ENCODE measurements at places on chromosomes 5 and 9.

DNA sequence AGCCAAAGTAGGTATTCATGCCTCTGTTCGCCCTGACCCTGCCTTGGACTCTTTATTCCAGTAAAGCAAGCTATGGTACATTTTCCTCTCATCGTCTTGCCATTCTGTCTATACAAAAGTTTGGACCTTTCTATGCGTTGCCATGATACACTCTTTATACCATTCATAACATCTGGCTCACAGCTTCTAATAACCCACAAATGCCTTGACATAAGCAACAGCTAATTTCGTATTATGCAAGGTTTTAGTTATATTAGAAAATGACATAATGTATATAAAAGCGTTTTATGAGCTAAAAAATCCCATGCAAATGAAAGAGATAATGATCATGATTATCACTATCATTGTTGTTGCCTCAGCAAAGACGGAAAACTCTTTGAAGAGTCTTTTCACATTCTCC lies 265.7 kb downstream of the TMEM167A start:
- DNase-seq, result no peak

DNA sequence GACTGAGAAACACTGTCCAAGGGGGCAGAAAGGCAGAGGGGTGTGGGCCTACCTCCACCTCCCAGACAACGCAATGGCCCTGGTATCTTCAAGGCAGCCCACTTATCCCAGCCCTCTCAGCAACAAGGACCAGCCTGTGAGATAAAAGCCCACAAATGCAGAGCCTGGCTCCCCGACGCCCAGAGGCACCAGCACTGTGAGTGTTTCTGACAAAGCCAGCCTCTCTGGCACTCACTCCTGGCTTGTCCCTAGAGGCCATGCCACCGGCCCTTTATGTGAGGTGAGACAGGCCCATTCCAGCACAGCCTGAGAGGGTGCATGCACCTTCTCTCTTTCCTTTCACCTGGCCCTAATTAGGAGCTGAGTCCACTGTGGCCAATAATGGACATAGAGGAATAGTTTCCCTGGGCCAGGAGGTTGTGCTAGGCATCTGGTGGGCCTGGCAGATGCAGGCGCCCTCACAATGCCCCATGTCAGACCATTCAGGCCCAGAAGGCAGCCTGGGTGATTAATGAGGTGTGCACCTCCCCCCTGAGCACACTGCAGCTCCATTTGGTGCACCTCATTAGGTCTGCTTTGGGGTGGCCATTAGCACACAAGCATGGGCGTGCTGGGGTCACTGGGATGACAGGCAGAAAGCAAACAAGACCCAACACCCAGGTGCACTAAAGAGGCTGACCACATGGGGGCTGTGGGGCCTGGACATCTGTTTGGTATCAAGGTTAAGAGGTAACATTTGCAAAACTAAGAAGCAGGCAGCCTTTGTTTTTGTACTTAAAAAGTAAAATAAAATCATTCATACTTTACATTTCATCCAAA lies 176.0 kb downstream of the MED10 start:
- no peak for DNase-seq

DNA sequence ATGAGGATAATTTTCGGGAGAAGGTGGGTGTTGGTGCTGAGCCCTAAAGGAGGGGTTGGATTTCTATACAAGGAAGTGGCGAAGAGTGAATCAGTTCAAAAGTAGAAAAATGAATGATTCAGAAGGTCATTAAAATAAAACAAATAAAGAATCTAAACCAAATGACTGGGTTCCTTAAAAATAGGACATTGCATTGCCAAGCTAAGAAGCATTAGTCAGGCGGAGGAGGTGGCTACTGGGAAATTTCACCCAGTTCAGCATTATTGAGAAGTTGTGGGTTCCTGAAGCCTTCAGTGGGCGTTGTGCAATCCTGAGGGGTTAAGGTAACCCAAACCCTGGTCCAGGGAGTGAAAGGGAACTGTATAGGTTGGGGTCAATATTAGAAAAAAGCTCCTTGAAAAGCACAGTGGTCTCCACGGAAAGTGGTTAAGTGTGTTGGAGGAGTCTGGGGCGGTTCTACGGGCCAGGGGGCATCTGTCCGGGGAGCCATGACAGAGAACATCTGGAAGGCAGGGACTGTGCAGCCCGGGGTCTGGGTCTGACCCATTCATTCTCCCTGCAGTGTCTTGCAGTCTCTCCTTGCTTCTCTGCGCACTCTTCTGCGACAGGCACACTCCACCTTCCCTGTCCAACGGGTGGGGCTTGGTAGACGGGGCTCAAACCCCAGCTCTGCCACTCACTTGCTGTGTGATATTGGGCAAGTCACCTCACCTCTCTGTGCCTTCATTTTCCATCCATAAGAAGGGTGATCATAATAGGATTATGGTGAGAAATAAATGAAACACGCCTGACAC lies 27.6 kb upstream of the DUSP1 start:
- no peak for DNase-seq

DNA sequence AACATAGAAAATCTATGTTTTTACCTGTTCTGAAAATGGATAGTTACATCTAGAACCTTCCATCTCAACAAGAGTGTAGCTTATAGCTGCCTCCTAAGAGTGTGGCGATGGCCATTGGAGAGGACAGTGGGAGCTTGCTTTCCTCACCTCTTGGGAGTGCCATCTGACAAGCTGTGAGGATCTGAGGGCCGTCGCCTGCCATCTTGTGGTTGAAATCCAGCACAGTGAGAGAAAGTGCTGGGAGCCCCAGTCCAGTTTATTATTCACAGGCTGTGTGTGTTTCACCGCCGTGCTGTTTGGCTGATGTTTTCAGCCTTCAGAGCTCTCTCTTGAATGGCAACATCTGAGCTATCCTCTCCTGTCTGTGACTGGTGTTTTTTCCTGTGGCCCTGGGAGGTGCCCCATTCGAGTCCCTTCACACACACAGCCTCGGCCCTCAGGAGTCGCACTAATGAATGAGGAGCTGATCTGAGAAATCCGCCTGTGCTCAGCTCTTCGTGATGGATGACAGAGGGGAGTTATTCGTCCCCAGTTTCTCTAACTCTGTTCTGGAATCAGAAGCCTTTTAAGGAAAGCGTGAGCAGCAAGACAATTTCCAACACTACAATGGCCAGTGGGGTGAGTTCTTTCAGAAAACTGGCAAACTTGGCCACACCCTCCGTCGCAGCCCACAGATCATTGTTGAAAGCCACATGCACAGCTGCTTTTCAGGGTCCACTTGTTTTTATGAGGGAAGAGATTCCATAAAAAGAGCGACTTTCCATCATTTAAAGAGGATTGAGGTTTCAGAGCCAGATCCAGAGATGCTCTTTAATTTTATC lies 170.3 kb downstream of the PDZD2 start:
- peak; percentile 28 for DNase-seq

DNA sequence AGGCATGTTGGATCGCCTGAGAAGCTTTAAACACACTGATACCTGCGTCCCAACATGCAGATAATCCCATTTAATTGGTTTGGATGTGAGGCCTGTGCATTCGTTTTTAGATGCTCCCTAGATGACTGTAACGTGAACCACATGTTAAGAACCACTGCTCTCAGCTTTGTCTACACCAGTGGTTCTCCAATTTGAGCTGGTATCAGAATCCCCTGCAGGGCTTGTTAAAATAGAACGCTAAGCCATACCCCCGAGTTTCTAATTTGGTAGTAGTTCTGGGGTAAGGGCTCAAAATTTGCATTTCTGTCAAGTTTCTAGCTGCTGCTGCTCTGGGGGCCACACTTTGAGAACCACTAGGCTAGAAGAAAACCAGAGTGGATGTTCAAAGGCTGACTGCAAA lies 74.7 kb downstream of the S1PR3 start:
- DNase-seq, result no peak

- DNase-seq, result no peak
Observed at GRCh38 chr9:87342743-87343142, 154.9 kb upstream of the DAPK1 start.

- DNase-seq, result no peak
Observed at GRCh38 chr9:18396102-18396728, 77.7 kb upstream of the ADAMTSL1 start.

- no peak for DNase-seq
Observed at GRCh38 chr5:131649161-131649560, 14.1 kb upstream of the RAPGEF6 start.

GRCh38 chr5:60447488-60447920 lies 252.5 kb downstream of the DEPDC1B start:
- no peak for DNase-seq

DNA sequence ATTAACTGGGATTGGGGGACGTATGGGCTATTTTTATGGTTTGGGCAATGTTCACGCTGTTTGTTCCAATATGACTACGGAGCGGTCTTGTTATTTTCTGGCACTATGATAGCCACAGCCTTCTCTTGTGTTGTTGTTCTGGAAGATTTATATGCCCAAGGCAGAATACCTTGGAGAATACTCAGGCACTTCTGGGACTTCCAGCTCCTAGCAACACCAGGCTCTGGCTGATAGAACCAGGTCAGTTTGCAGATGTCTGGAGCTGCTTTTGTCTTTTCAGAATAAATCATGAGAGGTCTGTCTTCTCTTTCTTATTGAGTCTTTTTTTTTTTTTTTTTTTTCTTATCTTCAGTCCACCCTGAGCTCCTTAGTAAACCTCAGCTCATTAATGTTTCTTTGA lies 262.5 kb downstream of the MED10 start:
- DNase-seq, result no peak

DNA sequence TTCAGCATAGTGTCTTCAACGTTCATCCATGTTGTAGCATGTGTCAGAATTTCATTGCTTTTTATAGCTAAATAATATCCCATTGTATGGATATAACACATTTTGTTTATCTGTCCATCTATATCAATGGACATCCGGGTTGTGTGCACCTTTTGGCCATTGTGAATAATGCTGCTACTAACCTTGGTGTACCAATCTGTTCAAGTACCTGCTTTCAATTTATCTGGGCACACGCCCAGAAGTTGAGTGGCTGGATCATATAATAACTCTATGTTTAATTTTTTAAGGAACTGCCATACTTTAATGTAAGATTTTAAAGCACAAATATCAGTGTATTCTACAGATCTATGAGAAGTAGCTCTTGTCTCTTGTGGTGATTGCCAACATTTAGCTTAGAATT lies 43.5 kb downstream of the SCAI start:
- DNase-seq, result no peak
